ENCODE measurements at places on chromosomes 7 and 10.

DNA sequence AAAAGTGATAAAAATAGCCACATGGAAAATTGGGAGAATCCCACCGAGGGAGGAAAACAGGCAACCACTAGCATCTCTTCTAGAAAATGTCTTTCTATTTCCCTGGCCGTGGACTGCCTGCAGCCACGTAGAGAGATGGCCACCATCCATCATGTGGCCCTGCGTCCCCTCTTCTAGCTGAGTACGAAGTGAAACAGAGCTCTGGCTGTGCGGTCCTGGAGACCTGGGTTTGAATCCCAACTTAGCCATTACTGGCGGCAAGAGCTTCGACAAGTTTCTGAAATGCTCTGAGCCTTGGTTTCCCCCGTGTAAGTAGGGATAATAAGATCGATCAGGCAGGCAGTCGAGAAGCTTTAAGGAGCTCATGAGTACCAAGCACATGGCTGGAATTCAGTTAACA lies 32.9 kb downstream of the ZCCHC24 start:
- DNase-seq: no peak

GRCh38 chr7:142337054-142338001 lies 79.5 kb upstream of the PRSS58 start:
- DNase-seq: no peak

- DNase-seq: no peak
Measured at GRCh38 chr7:138247081-138247480, 170.8 kb downstream of the AKR1D1 start.

- DNase-seq: peak; percentile 57
Measured at GRCh38 chr10:84328418-84329195, at the start of gene CCSER2. Gene CCSER2 (plus strand): TSS chr10:84328589. CDS start chr10:84371053, 42,464 bp downstream.

DNA sequence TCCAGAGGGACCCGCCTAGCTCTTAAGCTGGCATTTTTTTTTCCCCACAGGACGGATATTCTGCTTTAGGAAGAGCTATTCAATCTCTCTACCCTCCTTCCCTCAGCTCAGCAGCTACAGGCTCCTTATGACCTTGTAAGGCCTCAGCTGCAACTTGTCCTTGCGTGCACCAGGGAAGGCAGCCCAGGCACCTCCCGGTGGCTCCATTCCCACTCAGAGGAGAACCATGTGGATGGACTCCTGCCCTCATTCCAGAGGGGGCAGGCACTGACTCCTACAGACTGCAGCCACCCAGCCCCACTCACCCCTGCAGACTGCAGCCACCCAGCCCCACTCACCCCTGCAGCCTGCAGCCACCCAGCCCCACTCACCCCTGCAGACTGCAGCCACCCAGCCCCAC lies 73.7 kb downstream of the ITIH5 start:
- no peak for DNase-seq

GRCh38 chr7:6228361-6229229 lies 43.8 kb downstream of the CYTH3 start:
- DNase-seq: no peak

DNA sequence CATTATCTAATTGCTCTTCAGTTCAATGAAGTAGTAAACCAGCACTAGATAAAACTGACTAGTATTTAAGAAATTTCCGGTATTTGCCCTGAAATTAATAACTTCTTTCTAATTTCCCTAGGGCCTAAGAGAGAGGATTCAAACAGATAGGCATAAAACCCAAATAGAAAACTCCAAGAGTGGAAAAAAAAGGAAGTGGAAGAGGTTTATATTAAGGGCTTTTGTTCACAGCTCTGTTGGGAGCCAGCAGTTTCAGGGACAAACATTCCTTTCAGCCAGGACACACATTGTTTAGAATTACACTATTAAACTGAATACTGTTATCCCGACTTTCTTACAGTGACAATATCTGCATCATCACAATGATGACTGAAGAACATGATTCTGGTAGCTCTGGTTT lies 3.6 kb downstream of the ODAD2 start:
- no peak for DNase-seq

- no peak for DNase-seq
Measured at GRCh38 chr10:129626309-129626708, 159.3 kb downstream of the MGMT start.

DNA sequence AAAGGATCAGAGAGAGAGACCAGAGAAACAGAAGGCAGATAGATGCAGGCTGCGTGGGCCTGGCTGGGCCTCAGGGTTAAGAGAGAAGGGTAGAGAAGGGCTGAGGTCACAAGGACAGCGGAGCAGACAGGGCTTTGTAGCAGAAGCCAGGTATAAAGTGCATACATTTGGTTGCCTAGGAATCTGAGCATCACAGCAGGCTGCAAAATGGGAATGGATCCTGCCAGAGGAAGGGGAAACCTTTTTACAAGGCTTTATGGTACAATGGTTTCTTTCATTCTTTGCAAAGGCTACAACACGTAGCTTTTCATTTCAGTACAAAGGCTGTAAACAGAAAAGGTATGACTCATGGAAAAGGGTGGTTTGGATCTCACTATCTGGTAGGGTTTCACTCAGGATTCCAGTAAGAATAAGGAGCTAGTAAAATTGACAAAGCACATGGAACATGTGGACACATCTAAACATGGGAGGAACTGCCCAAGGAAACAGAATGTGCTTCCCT lies 275.1 kb downstream of the DOCK4 start:
- DNase-seq: no peak

DNA sequence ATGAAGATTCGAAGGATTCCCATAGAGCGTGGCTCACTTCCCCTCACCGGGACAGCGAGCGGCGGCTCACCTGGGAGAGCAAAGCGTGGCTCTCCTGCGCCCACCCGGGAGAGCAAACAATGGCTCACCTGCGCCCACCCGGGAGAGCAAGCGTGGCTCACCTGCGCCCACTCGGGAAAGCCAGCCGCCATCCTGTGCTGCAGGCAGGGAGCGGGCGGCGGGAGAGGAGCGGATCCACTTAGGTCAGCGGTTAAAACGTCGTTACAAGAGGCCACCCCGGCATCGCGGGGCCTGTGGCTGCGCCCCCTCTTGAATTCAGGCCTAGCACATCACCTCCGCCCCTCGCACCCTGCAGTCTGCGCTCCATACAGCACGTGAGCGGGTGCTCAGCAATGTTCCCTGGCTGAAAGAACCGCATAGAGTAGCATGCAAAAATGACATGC lies 461 bp upstream of the FIGNL1 start:
- no peak for DNase-seq

GRCh38 chr7:96558530-96558929 lies 151.1 kb downstream of the SEM1 start:
- no peak for DNase-seq

- DNase-seq: peak; percentile 67
Measured at GRCh38 chr7:54788664-54789063, 29.7 kb upstream of the SEC61G start.

GRCh38 chr7:47950714-47951113 lies 2.4 kb upstream of the PKD1L1 start:
- no peak for DNase-seq

DNA sequence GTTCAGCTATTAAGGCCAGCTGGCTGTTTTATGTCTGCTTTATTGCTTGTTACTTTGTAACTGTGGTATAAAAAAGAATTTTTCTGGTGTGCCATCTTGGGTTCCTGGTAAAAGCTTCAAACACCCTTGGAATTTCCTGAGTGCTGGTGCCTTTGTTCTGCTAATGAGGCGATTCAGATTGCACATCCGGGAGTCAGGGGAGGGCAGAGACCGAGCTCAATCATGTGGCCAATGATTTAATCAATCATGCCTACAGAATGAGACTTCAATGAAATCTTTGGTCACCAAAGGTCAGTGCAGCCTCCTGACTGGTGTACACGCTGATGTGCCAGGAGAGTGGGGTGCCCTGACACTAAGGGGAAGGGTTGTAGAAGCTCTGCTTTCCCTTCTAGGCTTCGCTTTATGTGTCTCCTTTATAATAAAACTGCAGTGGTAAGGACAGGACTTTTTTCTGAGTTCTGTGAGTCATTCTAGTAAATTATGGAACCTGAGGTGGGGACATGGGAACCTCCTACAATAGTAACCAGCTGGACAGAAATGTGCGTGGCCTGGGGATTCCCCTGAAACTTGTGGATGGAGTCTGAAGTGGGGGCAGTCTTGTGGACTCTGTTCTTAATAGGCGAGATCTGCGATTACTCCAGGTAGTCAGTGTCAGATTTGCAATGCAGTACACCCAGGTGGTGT lies 69.4 kb upstream of the OGDHL start:
- no peak for DNase-seq

DNA sequence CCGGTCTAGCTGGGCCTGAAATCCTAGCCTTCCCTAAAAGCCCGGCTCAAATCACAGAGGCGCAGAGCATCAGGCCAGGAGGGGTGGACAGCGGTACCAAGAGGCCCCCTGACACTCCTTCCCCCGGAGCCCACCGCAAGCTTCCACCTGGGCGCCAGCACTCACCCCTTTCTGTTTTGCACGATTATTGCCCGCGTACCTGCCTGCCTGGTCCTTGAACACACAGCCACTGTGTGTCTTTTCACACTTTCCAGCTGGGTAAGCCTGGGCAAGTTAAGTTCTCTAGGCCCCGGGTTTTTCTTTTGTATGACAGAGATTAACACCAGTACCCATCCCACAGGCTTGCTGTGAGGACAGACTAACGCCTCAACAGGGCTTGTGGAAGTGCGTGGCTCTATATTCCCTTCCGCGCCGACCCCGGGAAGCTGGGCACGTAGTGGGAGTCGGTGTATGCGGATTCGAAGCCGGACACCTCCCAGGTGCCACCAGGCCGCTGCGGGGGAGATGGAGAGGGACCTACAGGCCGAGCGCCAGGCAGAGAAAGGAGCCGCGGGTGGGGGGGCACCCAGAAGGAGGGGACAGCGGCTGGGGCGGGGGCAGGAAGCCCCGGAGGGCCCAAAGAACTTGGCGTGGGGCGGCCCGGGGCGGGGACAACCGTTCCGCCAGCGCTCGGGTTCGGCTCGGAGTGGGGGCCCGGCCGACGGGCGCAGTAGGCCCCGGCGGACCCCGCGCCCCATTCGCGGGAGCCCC lies 792 bp downstream of the ZNF746 start:
- DNase-seq: no peak

GRCh38 chr7:139797607-139798006 lies 19.8 kb upstream of the HIPK2 start:
- DNase-seq: no peak

DNA sequence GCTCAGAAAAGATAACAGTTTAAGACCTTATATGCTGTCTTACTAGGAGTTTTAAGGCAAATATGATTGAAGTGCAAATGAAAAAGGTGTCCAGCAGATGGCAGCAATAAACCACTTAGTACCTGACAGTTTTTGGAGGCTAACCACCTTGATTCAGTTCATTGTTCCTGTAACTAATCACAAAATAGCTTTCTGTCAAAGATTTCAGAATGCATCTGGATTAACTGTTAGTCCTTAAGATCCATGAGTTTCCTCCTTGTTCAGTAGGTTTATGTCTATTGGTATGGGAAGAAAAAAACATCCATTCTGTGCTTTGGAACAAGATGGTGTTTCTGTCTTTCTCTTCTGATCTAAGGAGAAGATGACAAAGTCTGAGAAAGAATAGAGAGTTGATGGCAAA lies 46.6 kb downstream of the CCSER2 start:
- DNase-seq: peak; percentile 18

DNA sequence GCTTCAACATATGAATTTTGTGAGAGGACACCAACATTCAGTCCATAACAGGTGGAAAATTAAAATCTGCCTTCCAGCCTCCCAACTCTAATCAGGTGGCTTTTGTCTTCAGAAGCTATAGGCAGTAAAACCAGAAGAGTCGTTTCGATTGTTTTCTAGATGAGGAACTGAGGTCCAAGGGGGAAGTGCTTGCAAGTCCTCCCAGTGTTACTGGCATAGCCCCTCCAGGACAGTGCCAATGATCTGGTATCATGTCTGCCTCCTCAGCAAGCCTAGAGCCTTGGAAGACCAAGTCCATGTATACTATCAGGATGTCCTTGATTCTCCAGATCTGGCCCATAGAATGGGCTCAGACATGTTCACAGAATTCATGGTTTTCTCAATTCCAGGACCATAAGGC lies 16.9 kb downstream of the CYP26A1 start:
- DNase-seq: no peak

- peak; percentile 69 for DNase-seq
Measured at GRCh38 chr10:22320591-22321155, at the start of gene BMI1. Gene BMI1 (plus strand): TSS chr10:22321099. CDS start chr10:22326450, 5,351 bp downstream.

GRCh38 chr7:77266291-77266794 lies 66.7 kb upstream of the FGL2 start:
- no peak for DNase-seq

DNA sequence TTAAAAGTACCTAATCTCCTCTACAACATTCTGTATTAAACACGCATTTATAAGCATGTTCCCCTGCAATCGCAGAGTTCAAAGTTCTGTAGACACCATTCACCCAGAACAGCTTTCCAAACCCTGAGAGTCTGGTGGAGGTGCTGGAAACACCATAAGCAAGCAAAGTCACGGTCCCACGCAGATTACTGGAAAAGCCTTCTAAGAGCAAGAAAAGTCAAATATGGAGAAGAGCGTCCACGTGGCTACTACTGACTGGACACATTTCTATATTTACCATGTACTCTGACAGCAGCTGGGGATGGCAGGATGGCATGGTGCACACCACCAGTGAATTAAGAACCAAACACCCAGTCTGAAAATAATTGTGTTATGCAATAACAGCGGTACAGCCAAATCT lies 97.7 kb downstream of the PARD3 start:
- no peak for DNase-seq

DNA sequence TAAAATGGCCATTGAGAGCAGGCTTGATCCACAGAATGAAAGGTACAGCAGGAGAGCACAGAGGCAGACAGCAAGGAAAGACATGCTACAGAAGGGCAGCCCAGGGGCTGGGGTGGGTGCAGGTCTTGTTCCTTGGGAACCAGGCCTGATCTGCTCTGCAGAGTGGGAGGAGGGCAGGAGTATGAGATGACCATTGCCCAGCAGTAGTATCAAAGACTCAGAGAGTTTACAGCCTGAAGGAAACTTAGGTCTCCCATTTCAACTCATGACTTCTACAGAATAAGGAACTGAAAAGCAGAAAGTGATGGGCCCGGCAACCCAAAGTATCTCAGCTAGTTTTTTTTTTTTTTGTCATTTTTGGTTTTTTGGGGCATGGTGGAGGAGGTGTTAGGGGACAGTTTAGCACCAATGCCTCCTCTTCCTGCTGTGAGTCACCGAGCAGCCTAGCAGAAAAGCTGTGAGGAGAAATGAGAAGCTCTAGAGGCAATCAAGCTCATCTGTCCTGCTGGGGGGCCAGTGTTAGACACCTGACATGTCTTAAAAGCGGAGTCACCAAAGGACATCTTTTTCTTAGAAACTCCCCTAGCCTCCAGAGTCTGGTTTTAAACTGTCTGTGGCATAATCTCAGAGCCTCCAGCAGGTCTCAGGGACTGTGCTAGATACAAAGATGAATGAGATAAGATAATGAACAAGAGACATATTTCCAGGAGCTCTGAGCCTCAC lies 34.3 kb upstream of the HERPUD2 start:
- DNase-seq: no peak

GRCh38 chr7:148527717-148528168 lies 62.8 kb upstream of the C7orf33 start:
- peak; percentile 15 for DNase-seq

DNA sequence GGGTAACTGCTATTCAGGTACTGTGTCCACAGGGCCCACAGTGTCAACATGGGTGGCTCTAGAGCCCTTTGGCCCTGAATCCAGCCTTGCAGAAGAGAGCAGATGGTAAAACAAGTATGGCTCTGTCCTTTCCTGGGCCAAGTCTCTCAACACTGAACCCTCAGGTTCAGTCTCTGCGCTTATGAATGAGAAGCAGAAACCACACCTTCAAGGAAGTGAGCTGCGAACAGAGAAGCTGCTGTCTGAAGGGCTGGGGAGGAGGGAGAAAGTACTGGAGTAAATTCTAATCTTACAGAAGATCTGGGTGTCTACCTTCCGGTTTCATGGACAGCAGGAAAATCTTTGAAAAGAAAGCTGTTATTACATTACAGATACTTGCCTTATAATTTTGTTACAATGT lies 4.1 kb downstream of the TBRG4 start:
- no peak for DNase-seq

Data from NCI-H1105 (cell line).